ENCODE measurements at places on chromosomes 12 and 14.

DNA sequence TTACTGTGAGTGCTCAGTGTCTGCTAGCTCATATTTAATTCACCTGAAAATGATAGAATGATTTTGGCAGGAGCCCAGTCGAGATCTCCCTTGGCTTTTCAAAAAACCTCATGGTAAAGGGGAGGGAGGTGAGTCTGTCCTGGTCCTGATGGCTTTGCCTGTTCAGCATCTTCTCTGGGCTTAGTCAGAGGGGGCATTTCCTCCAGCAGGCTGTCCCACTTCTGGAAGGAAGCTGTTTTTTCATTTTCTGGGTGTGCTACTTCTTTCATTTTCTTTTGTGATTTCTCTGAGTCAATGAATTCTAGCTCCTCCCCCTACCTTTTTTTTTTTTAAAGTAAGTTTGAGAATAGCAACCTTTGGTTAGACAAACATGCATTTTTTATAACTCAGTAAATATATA lies 58.8 kb downstream of the TMX1 start:
- H3K27me3 ChIP-seq: peaks cover 5% of the 10 kb centered on the region
- H3K4me3 ChIP-seq: no peak overlapping the region
- no peak overlapping the region for H3K27ac ChIP-seq
- peaks cover 12% of the 10 kb centered on the region for H3K4me1 ChIP-seq

- no peak overlapping the region for H3K27ac ChIP-seq
- no peaks in the 10 kb centered on the region for H3K36me3 ChIP-seq
- H3K27me3 ChIP-seq: no peaks in the 10 kb centered on the region
- peaks cover 8% of the 10 kb centered on the region for H3K4me1 ChIP-seq
- H3K4me3 ChIP-seq: no peak overlapping the region
Observed at GRCh38 chr14:105358140-105358846, 40.0 kb upstream of the TEX22 start.

- H3K36me3 ChIP-seq: no peaks in the 10 kb centered on the region
- peak; percentile 71 for DNase-seq
Observed at GRCh38 chr14:94001501-94002396, 4.6 kb downstream of the CCDC197 start.

- H3K27me3 ChIP-seq: peaks cover 2% of the 10 kb centered on the region
- no peaks in the 10 kb centered on the region for H3K4me1 ChIP-seq
- DNase-seq: no peak
- no peak overlapping the region for H3K4me3 ChIP-seq
- H3K36me3 ChIP-seq: no peaks in the 10 kb centered on the region
- H3K27ac ChIP-seq: no peak overlapping the region
Observed at GRCh38 chr12:58803908-58804307, 116.4 kb downstream of the LRIG3 start.

GRCh38 chr14:95260537-95261361 lies 59.0 kb downstream of the CLMN start:
- no peaks in the 10 kb centered on the region for H3K27me3 ChIP-seq
- no peak overlapping the region for H3K4me3 ChIP-seq
- peak overlapping the region; percentile 54 for H3K27ac ChIP-seq
- no peaks in the 10 kb centered on the region for H3K36me3 ChIP-seq
- peaks cover 14% of the 10 kb centered on the region for H3K4me1 ChIP-seq

GRCh38 chr14:51871846-51872245 lies 11.4 kb downstream of the GNG2 start:
- peaks cover 52% of the 10 kb centered on the region for H3K4me1 ChIP-seq
- H3K4me3 ChIP-seq: no peak overlapping the region
- no peak for DNase-seq
- no peaks in the 10 kb centered on the region for H3K27me3 ChIP-seq
- H3K27ac ChIP-seq: peak overlapping the region; percentile 50
- H3K36me3 ChIP-seq: peaks cover 19% of the 10 kb centered on the region

- DNase-seq: no peak
- H3K4me3 ChIP-seq: no peak overlapping the region
- no peak overlapping the region for H3K27ac ChIP-seq
- no peaks in the 10 kb centered on the region for H3K36me3 ChIP-seq
- peaks cover 4% of the 10 kb centered on the region for H3K4me1 ChIP-seq
Observed at GRCh38 chr14:66009089-66009488, 477.1 kb upstream of the CCDC196 start.

DNA sequence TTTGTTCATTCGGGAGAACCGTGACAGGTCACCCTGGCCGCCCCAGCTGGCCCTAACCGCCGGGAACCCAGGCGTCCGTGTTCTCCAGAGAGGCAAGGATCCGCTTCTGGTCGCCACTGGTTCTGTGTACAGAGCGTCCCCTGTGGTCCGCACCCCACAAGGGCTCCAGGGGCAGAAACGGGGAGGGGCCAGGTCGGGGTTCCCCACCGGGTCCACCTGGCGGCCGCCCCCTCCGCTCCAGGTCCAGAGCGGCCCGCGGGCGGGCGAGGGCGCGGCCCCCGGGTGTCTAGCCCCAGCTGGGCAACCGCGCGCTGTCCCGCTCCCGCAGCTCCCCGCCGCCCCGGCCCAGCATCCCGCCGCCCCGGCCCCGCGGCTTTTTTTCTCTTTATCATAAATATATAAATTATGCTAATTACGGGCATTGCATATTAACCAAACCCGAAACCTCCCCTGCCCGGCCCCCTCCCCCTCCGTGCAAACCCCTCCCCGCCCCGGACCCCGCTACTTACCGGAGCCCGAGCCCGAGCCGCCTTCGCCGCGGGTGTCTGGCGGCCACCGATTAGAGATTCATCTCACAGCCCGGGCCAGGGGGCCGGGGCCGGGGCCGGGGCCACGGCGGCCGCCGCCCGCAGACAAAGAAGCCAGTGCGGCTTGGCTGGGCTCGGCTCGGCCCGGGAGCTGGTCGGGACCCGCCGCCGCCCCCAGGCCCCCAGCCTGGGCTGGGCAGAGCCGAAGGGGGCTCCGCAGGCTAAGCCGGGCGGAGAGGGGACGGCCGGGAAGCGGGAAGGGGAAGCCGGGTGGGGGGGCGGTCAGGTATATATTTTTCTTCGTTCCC lies 512 bp downstream of the POU6F1 start:
- H3K4me3 ChIP-seq: peak overlapping the region; percentile 75
- peaks cover 15% of the 10 kb centered on the region for H3K4me1 ChIP-seq
- no peak overlapping the region for H3K27ac ChIP-seq
- peak; percentile 54 for DNase-seq
- no peaks in the 10 kb centered on the region for H3K36me3 ChIP-seq

- H3K4me3 ChIP-seq: no peak overlapping the region
- peaks cover 52% of the 10 kb centered on the region for H3K4me1 ChIP-seq
- peaks cover 6% of the 10 kb centered on the region for H3K36me3 ChIP-seq
- DNase-seq: no peak
Observed at GRCh38 chr14:51855234-51855633, 5.2 kb upstream of the GNG2 start.

- H3K4me1 ChIP-seq: no peaks in the 10 kb centered on the region
- H3K4me3 ChIP-seq: no peak overlapping the region
- H3K27ac ChIP-seq: no peak overlapping the region
- DNase-seq: no peak
- H3K36me3 ChIP-seq: no peaks in the 10 kb centered on the region
Observed at GRCh38 chr14:94907626-94908261, 137.8 kb upstream of the GSC start.

- no peak for DNase-seq
- no peaks in the 10 kb centered on the region for H3K27me3 ChIP-seq
- peaks cover 35% of the 10 kb centered on the region for H3K36me3 ChIP-seq
- H3K4me3 ChIP-seq: no peak overlapping the region
- peaks cover 4% of the 10 kb centered on the region for H3K4me1 ChIP-seq
Observed at GRCh38 chr14:34593740-34594375, 36.1 kb downstream of the SNX6 start.

- no peak overlapping the region for H3K27ac ChIP-seq
- no peaks in the 10 kb centered on the region for H3K27me3 ChIP-seq
- no peak for DNase-seq
- H3K36me3 ChIP-seq: no peaks in the 10 kb centered on the region
- H3K4me1 ChIP-seq: peaks cover 8% of the 10 kb centered on the region
Observed at GRCh38 chr12:116338064-116338846, 60.8 kb upstream of the MED13L start.

DNA sequence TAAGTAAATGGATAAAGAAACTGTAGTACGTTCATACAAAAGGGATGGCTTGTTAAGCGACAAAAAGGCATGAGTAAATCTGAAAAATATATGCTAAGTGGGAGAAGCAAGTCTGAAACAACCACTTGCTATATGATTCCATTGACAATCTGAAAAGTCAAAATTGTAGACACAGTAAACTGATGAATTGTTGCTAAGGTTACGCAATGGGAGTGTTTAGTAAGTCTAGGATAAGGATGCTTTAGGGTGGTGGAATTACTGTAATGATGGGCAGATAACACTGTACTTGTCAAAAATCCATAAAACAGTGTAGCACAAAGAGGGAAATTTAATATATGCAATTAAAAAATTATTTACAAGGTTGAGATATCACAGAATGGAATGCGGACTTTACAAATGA lies 984.9 kb downstream of the FSCB start:
- no peaks in the 10 kb centered on the region for H3K36me3 ChIP-seq
- no peaks in the 10 kb centered on the region for H3K4me1 ChIP-seq
- H3K27ac ChIP-seq: no peak overlapping the region
- H3K27me3 ChIP-seq: no peaks in the 10 kb centered on the region
- no peak for DNase-seq
- H3K4me3 ChIP-seq: no peak overlapping the region

DNA sequence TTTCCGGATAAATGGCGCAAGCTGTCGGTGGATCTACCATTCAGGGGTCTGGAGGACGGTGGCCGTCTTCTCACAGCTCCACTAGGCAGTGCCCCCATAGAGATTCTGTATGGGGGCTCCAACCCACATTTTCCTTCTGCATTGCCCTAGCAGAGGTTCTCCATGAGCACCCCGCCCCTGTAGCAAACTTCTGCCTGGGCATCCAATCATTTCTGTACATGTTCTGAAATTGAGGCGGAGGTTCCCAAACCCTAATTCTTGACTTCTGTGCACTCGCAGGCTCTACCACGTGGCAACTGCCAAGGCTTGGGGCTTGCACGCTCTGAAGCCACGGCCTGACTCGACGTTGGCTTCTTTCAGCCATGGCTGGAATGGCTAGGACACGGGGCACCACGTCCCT lies 5.1 kb upstream of the SERPINA10 start:
- H3K27me3 ChIP-seq: peaks cover 14% of the 10 kb centered on the region
- no peaks in the 10 kb centered on the region for H3K36me3 ChIP-seq
- no peak for DNase-seq
- H3K4me3 ChIP-seq: no peak overlapping the region
- H3K27ac ChIP-seq: no peak overlapping the region

DNA sequence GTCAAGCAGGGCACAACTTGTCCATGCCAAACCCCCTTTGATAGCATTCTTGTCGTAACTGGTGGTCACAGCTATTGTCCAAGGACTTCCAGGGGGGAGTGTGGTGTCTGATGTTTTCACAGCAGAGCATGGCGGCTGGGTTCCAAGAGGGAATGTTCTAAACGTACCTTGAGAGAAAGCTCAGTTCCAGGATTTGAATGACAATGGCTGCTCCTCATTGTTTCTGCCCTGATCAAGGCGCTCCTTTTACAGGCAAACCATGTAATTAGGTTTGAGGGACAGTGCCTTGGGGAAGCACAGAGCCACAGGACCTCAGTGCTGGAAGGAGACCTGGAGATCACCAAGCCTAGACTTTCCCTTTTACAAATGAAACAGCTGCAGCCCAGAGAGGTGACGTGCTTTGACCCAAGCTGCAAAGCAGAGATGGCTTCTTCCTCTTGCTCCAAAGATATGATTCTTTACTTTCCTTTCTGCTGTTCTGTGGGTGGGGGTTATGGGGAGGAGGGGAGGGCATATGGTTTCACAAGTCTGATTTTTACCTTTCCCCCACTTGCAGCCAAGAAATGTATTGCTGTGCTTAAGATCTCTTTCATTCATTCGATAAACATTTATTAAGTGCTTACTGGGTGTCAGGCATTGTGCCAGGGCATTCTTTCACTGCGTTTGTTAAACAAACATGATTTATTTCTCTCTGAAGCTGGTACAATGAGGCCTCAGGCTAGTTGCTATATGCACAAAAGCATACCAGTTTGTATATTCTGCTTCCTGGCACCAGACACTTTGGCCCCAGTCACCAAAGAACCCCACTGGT lies 172.8 kb downstream of the KTN1 start:
- no peak overlapping the region for H3K27ac ChIP-seq
- no peaks in the 10 kb centered on the region for H3K4me1 ChIP-seq
- no peaks in the 10 kb centered on the region for H3K27me3 ChIP-seq
- DNase-seq: no peak
- no peak overlapping the region for H3K4me3 ChIP-seq
- H3K36me3 ChIP-seq: no peaks in the 10 kb centered on the region

- no peaks in the 10 kb centered on the region for H3K4me1 ChIP-seq
- no peaks in the 10 kb centered on the region for H3K27me3 ChIP-seq
- DNase-seq: no peak
- no peak overlapping the region for H3K4me3 ChIP-seq
- no peak overlapping the region for H3K27ac ChIP-seq
Observed at GRCh38 chr12:83473408-83474095, 786.8 kb downstream of the TMTC2 start.

GRCh38 chr12:59041241-59042121 lies 121.2 kb upstream of the LRIG3 start:
- no peak overlapping the region for H3K4me3 ChIP-seq
- H3K27me3 ChIP-seq: no peaks in the 10 kb centered on the region
- no peak for DNase-seq
- no peak overlapping the region for H3K27ac ChIP-seq

DNA sequence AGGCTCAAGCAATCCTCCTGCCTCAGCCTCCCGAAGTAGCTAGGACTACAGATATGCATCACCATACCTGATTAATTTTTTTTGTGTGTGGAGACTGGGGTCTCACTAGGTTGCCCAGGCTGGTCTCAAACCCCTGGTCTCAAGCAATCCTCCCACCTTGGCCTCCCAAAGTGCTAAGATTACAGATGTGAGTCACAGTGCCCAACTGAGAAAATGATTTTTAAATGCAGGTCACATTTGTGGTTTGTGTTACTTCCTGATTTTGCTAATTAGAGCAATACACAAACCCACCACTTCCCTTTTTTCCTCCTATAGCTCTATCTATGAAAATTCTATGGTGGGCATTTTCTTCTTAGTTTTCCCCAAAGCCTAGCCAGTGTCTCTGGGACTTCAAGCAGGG lies 45.5 kb upstream of the TMEM263 start:
- no peak overlapping the region for H3K4me3 ChIP-seq
- H3K27me3 ChIP-seq: peaks cover 18% of the 10 kb centered on the region
- no peak for DNase-seq
- H3K36me3 ChIP-seq: no peaks in the 10 kb centered on the region
- H3K4me1 ChIP-seq: peaks cover 16% of the 10 kb centered on the region
- no peak overlapping the region for H3K27ac ChIP-seq

DNA sequence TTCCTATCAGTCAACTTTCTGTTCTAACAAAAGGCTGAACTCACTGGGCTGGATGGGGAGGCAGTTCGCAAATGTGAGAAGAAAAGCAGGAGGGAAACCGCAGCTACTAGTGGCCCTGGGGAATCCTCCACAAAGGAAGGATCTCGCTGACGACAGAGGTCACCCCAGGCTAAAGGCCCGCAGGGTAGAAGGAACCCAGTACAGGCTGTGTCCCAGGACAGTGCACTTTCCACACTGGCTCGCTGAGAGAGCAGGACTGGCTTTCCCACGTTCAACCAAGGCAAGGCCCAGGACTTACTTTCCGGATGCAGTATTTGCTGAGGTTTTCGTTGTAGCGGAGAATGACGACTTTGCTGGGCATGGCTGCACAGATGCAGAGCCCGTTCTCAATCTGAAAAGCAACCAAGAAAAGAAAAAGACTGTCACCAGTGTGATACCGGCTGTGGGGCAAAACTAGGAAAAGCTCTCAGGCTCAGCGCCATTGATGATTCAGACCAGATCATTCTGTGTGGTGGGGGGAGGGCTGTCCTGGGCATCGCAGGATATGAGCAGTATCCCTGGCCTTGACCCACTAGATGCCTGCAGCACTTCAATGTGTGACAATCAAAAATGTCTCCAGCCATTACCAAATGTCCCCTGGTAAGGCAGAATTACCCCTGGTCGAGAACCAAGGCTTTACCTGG lies 36.3 kb downstream of the PRKAB1 start:
- peaks cover 24% of the 10 kb centered on the region for H3K36me3 ChIP-seq
- no peak overlapping the region for H3K27ac ChIP-seq
- DNase-seq: no peak
